ENCODE measurements at places on chromosomes 13 and 19. TPM values are rescaled to one million over a fixed set of nuclear protein-coding genes. Genes with fewer than 3 reads are reported as not detected.

The ZNF471 gene
- total RNA-seq, result 0.88 TPM

The IRF3 gene
- 27.6 TPM for total RNA-seq

The ZNF577 gene
- total RNA-seq, result 5.7 TPM

The ZNF667 gene
- total RNA-seq, result 4.1 TPM

The MISP3 gene
- 0.77 TPM for total RNA-seq

The NLRP7 gene
- 0.13 TPM for total RNA-seq

The SARS2 gene
- 22.7 TPM for total RNA-seq

The MATK gene
- total RNA-seq, result 20.5 TPM

The IRGC gene
- total RNA-seq, result not detected

The ALOX5AP gene
- total RNA-seq, result not detected

The ZNF541 gene
- not detected for total RNA-seq

The CDKN2D gene
- 2.9 TPM for total RNA-seq

The NHLRC3 gene
- total RNA-seq, result 26.1 TPM

The ICAM1 gene
- total RNA-seq, result 45.0 TPM

The FAM124A gene
- total RNA-seq, result 7.1 TPM

The KRTDAP gene
- not detected for total RNA-seq

The MAG gene
- not detected for total RNA-seq

The SRRM5 gene
- not detected for total RNA-seq

The EDNRB gene
- 491 TPM for total RNA-seq

The EFNA2 gene
- 0.37 TPM for total RNA-seq

The DCT gene
- total RNA-seq, result 1,300 TPM

The C5AR1 gene
- total RNA-seq, result not detected

The FFAR1 gene
- total RNA-seq, result not detected

The SLC25A41 gene
- total RNA-seq, result not detected

The LAIR1 gene
- total RNA-seq, result not detected

The URAD gene
- total RNA-seq, result not detected

The SBK2 gene
- total RNA-seq, result not detected

The SMIM17 gene
- total RNA-seq, result not detected

The LIM2 gene
- total RNA-seq, result not detected

The LRRC63 gene
- 0.82 TPM for total RNA-seq

The HSD17B14 gene
- 53.9 TPM for total RNA-seq

The FUT2 gene
- total RNA-seq, result not detected

The ZNF260 gene
- total RNA-seq, result 12.0 TPM

The GAPDHS gene
- 3.2 TPM for total RNA-seq

The SYNGR4 gene
- total RNA-seq, result not detected

The ZNF418 gene
- 0.45 TPM for total RNA-seq

The UNC13A gene
- 0.61 TPM for total RNA-seq

The PTPRH gene
- total RNA-seq, result 38.1 TPM

The ZNF135 gene
- 0.42 TPM for total RNA-seq

The LRRC8E gene
- not detected for total RNA-seq

The ADPRHL1 gene
- 0.80 TPM for total RNA-seq

The KLK15 gene
- total RNA-seq, result not detected

The ADGRE2 gene
- 0.29 TPM for total RNA-seq

The PSG2 gene
- not detected for total RNA-seq

The PRODH2 gene
- total RNA-seq, result not detected

The ZNF579 gene
- total RNA-seq, result 3.8 TPM

The SGCG gene
- total RNA-seq, result not detected

The C13orf42 gene
- total RNA-seq, result not detected
